ENCODE measurements at places on chromosomes 11 and 22.

GRCh38 chr11:116535994-116536393, 236.8 kb downstream of the BUD13 start:
- DNase-seq = no peak
- no peaks in the 10 kb centered on the region for H3K4me1 ChIP-seq
- H3K4me3 ChIP-seq = no peak overlapping the region
- H3K27ac ChIP-seq = no peak overlapping the region

DNA sequence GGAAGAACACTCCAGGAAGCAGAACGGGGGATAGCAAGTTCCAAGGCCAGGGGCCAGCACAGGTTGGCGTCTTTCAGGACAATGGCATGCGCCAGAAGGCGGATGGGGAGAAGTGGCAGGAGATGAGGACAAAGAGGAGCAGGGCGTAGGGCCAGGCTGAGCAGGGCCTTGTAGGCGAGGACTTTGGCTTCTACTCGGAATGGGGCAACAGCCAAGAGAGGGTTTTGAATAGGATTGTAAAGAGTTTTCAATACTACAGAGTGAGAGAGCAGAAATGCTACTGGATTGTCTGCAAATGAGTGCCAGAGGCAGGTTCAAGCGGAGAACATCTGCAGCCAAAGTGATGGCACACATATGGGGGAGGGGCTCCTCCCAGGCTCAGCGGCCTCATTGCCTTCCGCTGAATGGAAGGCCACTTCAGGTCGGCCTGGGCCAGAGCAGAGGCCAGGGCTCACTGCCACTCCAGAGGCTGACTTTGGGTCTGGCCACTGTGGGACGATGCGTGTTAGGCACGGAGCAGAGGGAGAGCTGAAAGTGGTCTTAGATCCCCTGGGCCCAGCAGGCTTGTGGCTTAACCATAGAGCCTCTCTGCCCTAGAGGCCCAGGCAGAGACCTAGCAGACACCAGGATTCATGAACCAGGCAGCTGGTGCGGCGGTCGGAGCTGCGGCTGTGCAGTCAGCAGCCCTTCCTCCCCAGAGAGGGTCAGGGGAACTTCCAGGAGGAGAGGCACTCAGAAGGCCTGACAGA, 118.2 kb downstream of the DSCAML1 start:
- peaks cover 35% of the 10 kb centered on the region for H3K27me3 ChIP-seq
- no peak for DNase-seq
- H3K36me3 ChIP-seq = no peaks in the 10 kb centered on the region
- no peak overlapping the region for H3K4me3 ChIP-seq
- no peak overlapping the region for H3K27ac ChIP-seq
- no peaks in the 10 kb centered on the region for H3K4me1 ChIP-seq

DNA sequence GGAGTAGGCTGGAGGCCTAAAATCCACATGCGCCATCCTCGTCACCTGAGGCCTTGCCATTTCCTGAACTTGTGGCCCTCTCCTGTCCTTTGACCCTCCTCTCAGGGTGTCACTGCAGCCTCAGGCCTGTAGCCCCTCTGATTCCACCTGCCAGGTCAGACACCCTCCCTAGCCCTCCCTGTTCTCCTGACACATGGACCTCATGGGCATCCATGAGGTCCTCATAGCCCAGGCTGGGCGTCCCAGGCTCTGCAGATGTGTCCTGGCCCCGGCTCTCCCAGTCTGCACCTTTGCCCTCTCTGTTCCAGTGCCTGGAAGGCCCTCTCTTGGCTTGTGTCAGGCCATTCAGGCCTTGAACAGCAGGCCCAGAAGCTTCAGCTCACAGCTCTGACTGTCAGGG, 15.8 kb downstream of the RAB36 start:
- DNase-seq = no peak
- H3K4me1 ChIP-seq = no peaks in the 10 kb centered on the region
- H3K36me3 ChIP-seq = no peaks in the 10 kb centered on the region

- no peak for DNase-seq
- no peaks in the 10 kb centered on the region for H3K36me3 ChIP-seq
These were observed 16.2 kb upstream of the RNASEH2C start for GRCh38 chr11:65736810-65737209.

Measured in GM23248 (cell line).